Activated naive CD8-positive, alpha-beta T cell treated with anti-CD3 and anti-CD28 coated beads, Interleukin-2, amount 10 ng/mL, durations not matched to agents 7 days and 5 days (primary cell): ENCODE measurements at places on chromosomes 11 and 22. TPM values are rescaled to one million over a fixed set of nuclear protein-coding genes. Genes with fewer than 3 reads are reported as not detected.

CRYAB gene
- not detected for total RNA-seq

SPON1 gene
- 3.8 TPM for total RNA-seq

SYT7 gene
- total RNA-seq = not detected

ALDH3B1 gene
- total RNA-seq = 0.45 TPM

TMEM86A gene
- total RNA-seq = 1.4 TPM

BIK gene
- total RNA-seq = 1.8 TPM

UPK3A gene
- not detected for total RNA-seq

GPR83 gene
- 0.17 TPM for total RNA-seq

PRR5L gene
- 29.1 TPM for total RNA-seq

MFRP gene
- not detected for total RNA-seq

SLC22A9 gene
- total RNA-seq = not detected

MYBPC3 gene
- total RNA-seq = 0.11 TPM

CWC15 gene
- total RNA-seq = 80.7 TPM
